Left hindlimb (tissue), 1 donor: ENCODE measurements at places on chromosomes 5 and 9.
A peak's percentile ranks its signal among the peaks of the same experiment; 100 is the strongest.

DNA sequence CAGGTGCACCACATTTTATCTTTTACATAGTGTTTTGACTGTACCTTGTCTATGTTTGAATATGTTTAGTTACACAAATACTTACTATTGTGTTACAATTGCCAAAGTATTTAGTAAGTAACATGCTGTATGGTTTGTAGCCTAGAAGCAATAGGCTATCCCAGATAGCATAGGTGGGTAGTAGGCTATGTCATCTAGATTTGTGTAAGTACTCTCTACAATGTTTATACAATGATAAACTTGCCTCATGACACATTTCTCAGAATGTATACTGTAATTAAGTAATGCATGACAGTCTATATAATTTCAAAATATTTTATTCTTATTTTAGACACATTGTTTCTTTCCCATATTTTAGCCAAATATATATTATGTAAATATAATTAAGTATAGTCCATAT is 836.8 kb upstream of the CDH9 start:
- no peak for DNase-seq

GRCh38 chr9:125161284-125161918 is 18.1 kb upstream of the SCAI start:
- no peak for DNase-seq

DNA sequence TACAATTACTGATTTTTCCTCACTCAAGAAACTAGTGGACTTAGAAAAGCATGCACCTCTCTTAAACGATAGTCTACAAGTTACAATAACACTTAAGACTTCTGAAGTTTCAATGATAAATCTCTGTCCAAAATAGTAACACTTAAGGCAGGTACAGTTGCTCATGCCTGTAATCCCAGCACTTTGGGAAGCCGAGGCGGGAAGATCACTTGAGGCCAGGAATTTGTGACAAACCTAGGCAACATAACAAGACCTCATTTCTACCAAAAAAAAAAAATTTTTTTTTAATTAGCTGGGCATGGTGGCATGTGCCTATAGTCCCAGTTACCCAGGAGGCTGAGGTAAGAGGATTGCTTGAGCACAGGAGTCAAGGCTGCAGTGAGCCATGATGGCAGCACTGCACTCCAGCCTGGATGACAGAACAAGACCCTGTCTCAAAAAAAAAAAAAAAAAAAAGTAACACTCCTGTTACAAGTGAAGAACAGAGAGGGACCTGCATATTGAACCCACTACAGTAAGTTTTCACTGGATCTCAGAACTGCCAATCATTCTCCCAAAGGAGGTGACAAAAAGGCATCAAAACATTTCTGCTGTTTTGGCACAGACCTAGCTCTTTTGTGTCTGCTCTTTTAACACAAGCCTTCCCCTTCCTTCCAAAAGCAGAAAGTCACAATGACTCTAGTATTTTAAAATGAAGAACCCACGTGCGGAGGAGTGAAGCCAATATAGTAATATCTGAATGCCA is 3.5 kb downstream of the ABITRAM start:
- DNase-seq = no peak

DNA sequence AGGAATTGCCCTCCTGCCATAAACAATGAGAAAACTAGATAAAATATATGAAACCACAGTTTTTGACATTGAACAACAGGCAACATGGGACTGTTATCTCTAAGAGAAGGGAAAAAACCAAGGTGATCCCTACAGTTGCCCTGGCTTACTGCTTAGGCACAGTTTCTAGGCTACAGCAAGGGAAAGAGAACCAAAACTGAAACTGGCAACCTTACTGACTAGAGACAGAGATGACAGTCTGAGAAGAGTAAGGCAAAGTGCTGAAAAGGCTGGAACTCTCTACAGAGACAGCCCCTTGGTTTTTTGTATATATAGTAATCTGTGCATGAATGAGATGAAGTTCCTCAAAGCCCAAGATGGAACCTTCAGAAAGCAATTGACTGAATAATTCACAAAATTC is 36.2 kb upstream of the REEP2 start:
- no peak for DNase-seq

- no peak for DNase-seq
Measured at GRCh38 chr5:147694772-147695171, 87.8 kb downstream of the JAKMIP2 start.

DNA sequence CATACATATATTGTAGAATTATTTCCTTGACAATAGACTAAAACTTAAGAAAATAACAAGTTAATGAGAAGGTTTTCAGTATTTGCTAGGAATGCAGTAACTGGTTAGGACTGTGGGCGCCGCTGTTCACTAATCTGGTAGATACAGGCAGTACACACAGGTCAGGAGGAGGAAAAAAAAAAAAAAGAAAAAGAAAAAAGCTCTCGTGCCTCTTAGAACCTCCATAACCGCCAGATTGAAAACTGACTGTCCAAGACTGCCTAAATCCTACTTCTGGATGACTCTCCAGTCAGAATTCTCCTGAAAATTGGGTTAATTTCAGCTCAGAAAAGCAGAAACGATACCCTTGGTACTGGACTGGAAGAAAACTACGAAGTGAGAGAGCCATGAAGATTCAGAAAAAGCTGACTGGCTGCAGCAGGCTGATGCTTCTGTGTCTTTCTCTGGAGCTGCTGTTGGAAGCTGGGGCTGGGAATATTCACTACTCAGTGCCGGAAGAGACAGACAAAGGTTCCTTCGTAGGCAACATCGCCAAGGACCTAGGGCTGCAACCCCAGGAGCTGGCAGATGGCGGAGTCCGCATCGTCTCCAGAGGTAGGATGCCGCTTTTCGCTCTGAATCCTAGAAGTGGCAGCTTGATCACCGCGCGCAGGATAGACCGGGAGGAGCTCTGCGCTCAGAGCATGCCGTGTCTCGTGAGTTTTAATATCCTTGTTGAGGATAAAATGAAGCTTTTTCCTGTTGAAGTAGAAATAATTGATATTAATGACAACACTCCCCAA is at the start of gene PCDHGA1:
Gene PCDHGA1, plus strand, starts transcription at position 216 of the 782 bp plus-strand sequence.
- DNase-seq = no peak

DNA sequence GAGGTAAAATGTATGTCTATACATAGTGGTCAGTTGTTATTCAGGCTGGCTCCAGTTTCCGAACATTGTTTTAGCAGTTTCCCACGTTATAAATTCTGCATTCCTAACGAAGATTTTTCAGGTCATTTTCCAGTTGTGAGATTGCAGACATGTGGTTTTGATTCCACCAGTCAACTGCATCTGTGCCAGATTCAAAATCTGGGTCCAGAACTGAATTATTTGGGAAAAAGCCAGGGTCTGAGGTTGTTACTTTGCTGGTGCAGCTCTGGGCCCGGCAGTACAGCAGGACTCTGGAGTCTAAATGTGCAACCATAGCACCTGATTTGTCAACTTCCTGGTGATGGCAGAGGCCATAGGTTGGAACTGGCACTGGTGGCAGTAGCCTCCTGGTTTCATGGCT is 105.7 kb upstream of the MEGF10 start:
- DNase-seq = peak; percentile 37

GRCh38 chr5:6592601-6593000 is 40.2 kb downstream of the NSUN2 start:
- DNase-seq = no peak

DNA sequence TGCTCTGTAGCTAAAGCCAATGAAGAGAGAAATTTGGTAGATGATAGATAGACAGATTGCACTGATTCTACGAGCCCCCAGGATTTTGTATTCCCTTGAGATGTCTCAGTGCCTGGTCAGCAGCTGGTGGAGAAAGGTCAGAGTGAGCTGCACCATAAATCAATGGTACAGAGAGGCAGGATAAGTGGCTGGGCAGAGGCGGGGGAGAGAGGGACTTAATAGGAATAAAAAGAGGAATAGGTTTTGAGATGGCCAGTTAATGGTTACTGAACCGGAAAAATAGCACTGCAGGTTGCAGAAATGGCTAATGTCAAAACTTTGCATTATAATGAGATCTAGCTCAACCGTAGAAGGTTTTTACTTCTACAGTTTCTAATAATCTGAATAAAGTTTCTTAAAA is 47.9 kb upstream of the SLC12A2 start:
- DNase-seq = no peak
